Mucosa of descending colon (tissue), 3 donors: ENCODE measurements at places on chromosomes 16 and 17. TPM values are rescaled to one million over a fixed set of nuclear protein-coding genes. Genes with fewer than 3 reads are reported as not detected.

Gene CYGB
- total RNA-seq: 24.0 TPM

Gene CACNA1G
- 0.07 TPM for total RNA-seq

Gene SCARF1
- 13.1 TPM for total RNA-seq

Gene KIFC3
- total RNA-seq: 17.2 TPM

Gene ABCA10
- total RNA-seq: 6.1 TPM
